Stimulated activated CD4-positive, alpha-beta T cell treated with anti-CD3 and anti-CD28 coated beads, Interleukin-2, amount 100 ng/mL, for 4 hours (primary cell): ENCODE measurements at places on chromosomes 7 and 10.
A peak's percentile ranks its signal among the peaks of the same experiment; 100 is the strongest.

DNA sequence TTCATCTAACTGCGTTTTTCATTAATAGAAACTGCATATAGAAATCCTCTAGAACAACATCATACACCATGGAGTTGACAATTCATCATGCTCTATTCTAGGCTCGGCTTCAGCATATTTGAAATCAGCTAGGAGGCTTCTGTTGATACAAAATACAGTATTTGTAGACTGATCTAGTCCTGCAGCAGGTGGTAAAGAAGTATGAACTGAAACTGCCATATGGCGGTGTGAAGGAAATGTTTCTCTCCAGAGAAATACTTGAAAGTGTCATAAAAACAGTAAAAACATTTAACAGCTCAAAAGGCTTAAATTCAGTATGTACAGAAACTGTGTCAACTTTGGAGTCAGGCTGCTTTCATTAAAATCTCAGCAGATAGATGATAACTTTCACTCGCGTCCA lies 32.0 kb upstream of the MYO3A start:
- no peak for DNase-seq

GRCh38 chr7:94003446-94004023 lies 620 bp downstream of the BET1 start:
- no peak for DNase-seq

- DNase-seq: no peak
Observed at GRCh38 chr10:6198171-6198570, 4.6 kb upstream of the PFKFB3 start.

DNA sequence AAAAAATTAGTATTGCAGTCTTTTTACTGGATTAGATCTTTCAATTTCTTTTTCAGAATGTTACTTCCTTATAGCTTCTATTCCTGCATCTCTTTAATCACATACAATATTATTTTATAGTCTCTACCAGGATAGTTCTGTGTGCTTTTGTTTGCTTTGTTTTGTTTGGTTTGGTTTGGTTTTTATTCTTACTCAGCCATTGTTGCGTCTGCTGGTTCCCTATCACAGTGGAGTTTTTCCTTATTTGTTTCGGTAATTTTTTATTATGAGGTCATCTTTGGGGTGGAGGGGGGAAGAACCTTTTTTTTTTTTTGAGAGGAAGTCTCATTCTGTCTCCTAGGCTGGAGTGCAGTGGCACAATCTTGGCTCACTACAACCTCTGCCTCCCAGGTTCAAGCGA lies 9.0 kb upstream of the BAIAP2L1 start:
- no peak for DNase-seq

DNA sequence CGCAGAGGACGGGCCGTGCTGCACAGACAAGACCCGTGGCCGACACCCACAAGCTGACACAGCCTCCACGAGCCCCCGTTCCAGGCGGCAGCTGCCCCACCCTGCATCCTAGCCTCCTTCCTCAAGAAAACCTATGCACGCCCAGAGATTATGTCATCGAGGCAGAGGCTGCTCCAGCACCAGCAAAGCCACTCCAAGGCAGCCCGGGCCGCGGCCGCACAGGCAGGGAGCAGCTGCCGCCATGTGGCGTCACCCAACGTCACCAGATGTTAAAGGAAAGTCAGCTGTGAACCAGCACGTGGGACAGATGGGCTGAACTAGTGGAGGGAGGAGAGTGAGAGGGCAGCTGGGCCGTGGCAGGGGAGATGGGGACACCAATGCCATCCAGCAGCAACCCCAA lies 59.8 kb downstream of the STK32C start:
- no peak for DNase-seq

DNA sequence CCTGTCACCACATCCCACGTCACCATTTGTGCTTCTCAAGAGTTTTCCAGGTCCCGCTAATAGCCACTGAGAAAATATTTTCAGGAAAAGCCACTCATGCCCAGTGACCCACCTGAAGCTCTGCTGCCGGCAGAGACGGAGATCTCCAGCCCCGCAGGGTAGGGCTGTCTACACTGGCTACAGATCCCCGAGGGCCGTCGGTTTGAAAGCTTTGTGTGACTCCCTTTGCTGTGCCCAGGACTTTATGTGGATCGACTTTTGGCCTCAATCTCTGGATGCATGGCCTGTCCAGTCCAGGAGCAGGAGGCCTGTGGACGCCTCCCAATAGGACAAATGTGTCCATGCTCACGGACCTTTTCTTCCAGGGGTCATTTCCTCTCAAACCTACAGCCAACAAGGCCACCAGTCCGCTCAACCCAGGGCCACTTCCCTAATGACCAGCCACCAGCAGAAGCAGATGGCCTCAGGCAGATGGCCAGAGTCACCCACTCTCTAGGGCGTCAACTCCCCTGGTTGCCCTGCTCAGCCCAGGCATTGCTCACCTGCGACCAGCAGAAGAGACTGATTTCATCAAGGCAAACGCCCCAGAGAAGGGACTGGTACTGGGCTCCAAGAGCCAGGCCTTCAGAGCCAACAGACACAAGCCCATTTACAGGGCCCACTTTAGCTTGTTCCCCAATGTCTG lies 76.4 kb downstream of the OAT start:
- DNase-seq: no peak

GRCh38 chr10:97831259-97831658 lies 18.4 kb upstream of the GOLGA7B start:
- DNase-seq: no peak

- no peak for DNase-seq
Observed at GRCh38 chr10:6528198-6528950, 51.7 kb downstream of the PRKCQ start.

DNA sequence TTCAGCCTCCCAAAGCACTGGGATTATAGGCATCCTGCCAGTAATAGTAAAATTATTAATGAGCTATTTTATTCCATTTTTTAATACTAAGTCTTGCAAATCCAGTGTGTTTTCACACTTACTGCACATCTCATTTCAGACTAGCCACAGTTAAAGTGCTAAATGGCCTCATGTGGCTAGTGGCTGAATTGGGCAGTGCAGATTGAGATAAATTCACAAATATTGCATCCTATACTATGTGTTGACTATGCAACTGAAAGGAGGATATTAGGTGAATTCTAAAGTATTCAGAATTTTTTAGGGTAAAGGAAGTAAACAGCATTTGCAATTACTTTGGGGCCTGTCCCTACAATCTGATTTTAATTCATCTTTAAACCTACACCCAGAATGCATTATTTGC lies 10.2 kb downstream of the APBB1IP start:
- DNase-seq: no peak

- DNase-seq: peak; percentile 9
Observed at GRCh38 chr7:141585592-141586510, 34.6 kb downstream of the AGK start.
